Calu3 (cell line): ENCODE measurements at places on chromosomes 4 and X. TPM values are rescaled to one million over a fixed set of nuclear protein-coding genes. Genes with fewer than 3 reads are reported as not detected.
A peak's percentile ranks its signal among the peaks of the same experiment; 100 is the strongest.

DNA sequence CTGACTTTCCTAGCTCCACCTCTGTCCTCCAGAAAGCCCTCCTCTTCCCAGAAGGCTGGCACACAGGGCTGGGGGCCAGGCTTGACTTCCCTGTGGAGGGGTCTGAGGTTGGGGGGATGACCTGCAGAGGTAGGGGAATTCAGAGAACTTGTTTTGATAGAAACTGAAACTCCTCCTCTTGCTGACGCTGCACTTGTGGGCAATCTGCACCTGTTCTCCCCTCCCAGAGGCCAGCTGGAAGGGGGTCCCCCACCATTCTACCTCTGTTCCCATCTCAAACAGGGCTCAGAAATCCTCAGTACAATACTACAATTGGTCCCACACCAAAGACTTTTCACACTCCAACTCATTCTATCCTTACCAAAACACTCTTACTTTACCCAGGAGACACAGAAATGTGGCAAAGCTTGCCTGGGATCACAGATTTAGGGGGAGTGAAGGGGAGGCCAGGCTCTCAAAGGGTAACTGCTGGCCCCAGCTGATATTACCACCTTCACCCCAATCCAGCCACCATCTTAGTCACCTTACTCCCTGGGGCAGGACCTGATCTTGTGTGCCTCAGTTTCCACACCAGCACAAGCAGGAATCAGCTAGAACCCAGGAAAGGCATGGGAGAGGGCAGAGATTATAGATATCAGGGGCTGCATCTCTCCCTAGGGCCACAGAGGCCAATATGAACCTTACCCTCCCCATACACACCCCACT lies 18.5 kb downstream of the OTUD5 start:
- no peak for DNase-seq

GRCh38 chr4:167020410-167020809 lies 213.9 kb downstream of the SPOCK3 start:
- peak; percentile 10 for DNase-seq

IL21 gene
- total RNA-seq = not detected in 2 replicates

EMD gene
- 75.1 TPM in 2 replicates for total RNA-seq
